ENCODE measurements at places on chromosomes 1 and 21.

DNA sequence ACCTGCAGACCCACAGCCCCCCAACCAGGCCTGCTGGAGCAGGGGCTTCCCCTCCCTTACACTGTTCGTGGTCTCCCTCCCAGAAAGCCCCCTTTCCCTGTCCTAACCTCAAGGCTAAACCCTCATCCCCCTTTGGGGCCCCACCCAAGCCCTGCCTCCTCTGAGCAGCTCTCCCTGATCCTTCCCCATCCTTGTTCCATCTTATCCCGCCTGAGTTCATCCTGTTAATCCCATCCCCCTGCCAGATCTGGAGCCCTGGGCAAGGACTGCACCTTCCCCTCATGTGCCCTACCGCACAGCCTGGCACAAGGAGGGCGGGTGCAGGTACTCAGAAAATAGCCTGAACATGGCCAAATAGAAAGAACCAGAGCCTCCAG, 6.9 kb upstream of the TNNT2 start:
- no peak for DNase-seq

GRCh38 chr1:156176610-156177210, 17.2 kb upstream of the SLC25A44 start:
- no peak for DNase-seq

GRCh38 chr1:115210302-115210711, 121.0 kb upstream of the TSPAN2 start:
- no peak for DNase-seq

GRCh38 chr1:235021321-235021720, 107.3 kb downstream of the TOMM20 start:
- no peak for DNase-seq

- DNase-seq = no peak
Measured at GRCh38 chr1:219954736-219955421, 26.5 kb upstream of the SLC30A10 start.

GRCh38 chr1:20555758-20556120, 3.4 kb downstream of the FAM43B start:
- peak; percentile 11 for DNase-seq

GRCh38 chr1:230754796-230755195, 7.6 kb downstream of the CAPN9 start:
- no peak for DNase-seq

DNA sequence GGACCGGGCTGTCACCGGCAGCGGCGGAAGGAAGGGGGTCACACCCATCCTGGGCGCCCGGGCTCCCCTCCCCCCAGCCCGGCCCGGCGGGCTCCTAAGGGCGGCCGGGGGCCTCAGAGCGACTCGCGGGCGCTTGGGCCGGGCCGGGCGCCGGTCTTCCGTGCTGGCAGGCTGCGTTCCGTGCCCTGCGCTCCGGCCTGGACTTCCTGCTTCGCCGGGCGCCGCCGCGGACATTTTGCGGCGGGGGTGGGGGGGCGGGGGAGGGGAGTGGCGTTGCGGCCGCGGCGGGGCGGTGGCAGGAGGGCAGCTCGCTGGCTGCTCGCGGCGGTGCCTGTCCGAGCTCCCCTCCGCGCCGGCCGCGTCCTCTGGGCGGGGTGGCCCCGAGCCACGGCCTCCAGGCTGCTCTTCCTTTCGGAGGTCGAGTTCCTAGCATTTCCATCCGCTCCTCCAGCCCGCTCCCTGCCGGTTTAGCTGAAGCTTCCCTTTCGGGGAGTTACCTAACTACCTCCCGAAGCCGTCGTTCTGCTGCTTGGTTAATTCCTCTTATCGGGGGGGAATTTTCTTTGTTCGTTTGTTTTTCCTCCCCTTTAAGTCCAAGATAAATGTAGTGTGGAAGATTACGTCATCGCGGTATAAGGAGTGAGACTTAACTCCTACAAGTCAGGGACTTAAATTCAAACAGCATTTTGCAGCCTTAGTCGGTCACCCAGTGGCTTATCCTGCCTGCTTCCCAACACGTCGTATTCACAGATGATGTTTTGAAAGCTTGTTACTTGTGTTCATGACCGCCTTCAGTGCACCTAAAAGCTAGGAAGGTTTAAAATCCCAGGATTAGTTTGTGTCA, 730 bp downstream of the CDC42 start:
- DNase-seq = peak; percentile 56

DNA sequence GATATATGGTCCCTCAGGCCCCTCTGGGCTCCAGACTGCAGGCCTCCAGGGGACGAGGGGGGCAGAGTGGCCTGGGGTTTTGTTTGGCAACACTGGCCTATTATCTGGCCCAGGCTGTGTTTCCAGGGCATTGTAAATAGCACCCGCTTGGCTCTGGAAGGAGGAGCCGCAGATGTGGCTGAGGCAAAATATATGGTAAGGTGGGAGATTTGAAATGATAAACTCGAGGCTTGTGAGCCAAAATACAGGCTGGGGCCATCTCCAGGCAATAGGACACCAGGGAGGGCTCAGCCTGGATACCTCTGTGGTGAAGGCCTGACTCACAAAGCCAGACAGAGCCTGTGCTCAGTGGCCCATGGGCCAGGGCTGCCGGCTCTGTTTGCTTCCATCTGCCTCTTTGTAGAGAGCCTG, 14.0 kb downstream of the NAV1 start:
- no peak for DNase-seq

GRCh38 chr1:8202182-8202905, 115.6 kb upstream of the SLC45A1 start:
- no peak for DNase-seq

DNA sequence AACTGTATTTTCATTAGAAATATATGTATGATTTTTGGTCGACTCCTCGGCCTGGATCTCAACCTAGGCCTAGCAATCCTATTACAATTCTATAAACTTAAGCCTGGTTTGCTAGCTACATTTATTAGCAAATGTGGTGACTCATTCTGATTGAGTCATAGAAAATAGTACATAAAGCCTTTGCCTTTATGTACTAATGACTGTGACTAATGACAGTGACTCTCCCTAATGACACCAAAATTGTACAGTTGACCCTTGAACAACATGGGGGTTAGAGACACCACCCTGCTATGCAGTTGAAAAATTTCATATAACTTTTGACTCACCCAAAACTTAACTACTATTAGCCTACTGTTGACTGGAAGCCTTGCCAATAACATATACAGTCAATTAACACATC, 78.9 kb downstream of the CLEC20A start:
- DNase-seq = no peak

- no peak for DNase-seq
Measured at GRCh38 chr1:228972576-228972975, 237.3 kb downstream of the RHOU start.

GRCh38 chr1:59814180-59814900, 409 bp upstream of the HOOK1 start:
- no peak for DNase-seq

- DNase-seq = no peak
Measured at GRCh38 chr1:3868464-3869006, 11.3 kb downstream of the DFFB start.

GRCh38 chr1:231421546-231421970, 529 bp downstream of the EGLN1 start:
- DNase-seq = no peak

DNA sequence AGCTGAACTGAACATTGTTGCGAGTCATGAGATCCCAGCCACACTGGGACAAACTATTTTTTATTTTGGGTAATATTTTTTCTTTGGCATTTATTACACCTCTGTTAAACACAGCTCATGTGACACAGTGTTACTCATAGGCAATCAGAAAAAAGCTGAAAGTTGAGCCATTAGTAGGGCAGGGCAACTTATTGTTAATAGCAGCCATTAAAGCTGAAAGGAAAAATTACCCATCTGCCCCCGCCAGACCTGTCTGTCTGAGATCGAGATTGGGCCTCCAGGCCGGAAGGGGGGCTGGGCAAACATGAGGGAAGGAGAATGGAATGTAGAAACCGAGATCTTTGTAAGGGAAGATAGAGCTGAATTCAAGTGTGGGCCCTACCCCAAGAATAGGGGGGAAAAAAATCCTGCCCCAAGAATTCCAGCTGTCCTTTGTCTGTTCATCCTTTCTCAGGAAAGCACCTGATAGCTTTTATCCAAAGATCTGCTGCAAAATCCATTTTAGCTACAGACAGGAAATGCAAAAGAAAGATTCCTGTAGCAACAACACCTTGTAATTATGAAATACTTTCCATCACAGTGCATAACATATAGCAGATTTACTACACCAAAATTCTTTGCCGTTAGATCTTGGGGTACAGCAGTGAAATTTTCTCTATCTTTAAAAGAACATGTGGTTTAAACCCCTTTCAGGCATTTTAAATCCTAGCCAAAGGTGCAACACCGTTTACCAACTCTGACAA, 212.8 kb downstream of the PBX1 start:
- no peak for DNase-seq

GRCh38 chr21:36203603-36203889, 46.9 kb downstream of the DOP1B start:
- DNase-seq = no peak

DNA sequence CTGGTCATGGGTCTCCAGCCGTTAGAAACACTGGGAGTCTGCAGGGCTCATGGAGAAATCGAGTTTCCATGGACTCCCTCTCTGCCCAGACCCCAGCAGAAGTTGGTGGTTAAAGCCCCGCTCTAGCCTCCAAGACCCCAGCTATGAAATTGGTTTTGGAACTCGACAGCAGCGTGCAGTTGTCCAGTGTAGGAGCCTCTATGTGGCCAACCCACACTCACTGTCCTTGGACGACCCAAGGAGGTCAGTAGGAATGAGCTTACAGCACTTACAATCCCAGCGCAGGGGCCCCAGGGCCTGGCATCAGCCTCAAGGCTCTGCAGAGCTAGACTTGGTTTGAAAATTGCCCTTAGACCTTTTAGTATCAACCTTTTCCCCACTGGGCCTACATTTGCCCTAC, 3.2 kb upstream of the PRDM16 start:
- no peak for DNase-seq

DNA sequence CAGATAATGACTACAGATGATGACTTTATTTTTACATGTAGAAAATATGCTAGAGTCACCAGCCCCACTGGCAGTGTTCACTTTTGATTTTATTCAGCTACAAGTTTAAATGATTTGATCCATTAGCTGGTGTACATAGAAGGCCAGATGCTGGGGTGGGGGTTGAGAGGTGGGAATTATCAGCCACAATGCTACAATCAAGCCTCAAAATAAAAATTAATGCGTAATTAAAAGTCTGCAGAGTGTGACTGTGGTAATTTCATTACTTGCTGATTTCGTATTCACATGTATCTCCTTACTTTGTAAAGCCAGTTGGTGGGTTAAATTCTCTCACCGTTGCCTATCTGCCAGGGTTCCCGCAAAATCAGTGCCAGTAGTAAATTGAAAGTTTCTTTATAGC, 109.3 kb downstream of the GALNT2 start:
- DNase-seq = no peak

GRCh38 chr1:31667065-31667785, 22.5 kb upstream of the PEF1 start:
- DNase-seq = no peak

- no peak for DNase-seq
Measured at GRCh38 chr1:17929224-17929623, 174.1 kb downstream of the ACTL8 start.

DNA sequence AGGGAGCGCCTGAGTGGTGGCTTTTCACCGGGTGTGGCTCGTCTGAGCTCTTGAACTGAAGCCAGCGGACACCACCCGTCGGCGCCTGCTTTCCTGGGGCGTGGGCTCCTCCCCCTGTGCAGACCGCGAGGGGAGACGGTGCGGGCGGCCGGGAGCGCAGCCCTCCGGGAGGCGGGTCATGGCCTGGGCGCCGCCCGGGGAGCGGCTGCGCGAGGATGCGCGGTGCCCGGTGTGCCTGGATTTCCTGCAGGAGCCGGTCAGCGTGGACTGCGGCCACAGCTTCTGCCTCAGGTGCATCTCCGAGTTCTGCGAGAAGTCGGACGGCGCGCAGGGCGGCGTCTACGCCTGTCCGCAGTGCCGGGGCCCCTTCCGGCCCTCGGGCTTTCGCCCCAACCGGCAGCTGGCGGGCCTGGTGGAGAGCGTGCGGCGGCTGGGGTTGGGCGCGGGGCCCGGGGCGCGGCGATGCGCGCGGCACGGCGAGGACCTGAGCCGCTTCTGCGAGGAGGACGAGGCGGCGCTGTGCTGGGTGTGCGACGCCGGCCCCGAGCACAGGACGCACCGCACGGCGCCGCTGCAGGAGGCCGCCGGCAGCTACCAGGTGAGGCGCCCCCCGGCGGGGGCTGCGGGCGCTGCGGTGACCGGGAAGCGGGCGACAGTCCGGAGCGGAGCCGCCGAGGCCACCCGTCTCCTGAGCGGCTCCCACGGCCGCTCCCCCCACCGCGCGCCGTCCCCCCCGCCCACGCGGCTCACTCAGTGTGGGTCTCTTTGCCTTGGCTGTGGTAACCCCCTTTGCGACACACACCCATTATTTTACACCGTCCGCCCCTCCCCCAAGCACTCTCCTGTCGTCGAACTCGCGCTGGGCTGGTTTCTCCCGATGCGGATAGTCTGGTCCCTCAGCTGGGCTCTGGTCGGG, at the start of gene TRIM58:
Gene TRIM58 (plus strand): TSS at position 119 of the 916 bp plus-strand sequence. CDS start 60 bp downstream, at position 179.
- peak; percentile 71 for DNase-seq

DNA sequence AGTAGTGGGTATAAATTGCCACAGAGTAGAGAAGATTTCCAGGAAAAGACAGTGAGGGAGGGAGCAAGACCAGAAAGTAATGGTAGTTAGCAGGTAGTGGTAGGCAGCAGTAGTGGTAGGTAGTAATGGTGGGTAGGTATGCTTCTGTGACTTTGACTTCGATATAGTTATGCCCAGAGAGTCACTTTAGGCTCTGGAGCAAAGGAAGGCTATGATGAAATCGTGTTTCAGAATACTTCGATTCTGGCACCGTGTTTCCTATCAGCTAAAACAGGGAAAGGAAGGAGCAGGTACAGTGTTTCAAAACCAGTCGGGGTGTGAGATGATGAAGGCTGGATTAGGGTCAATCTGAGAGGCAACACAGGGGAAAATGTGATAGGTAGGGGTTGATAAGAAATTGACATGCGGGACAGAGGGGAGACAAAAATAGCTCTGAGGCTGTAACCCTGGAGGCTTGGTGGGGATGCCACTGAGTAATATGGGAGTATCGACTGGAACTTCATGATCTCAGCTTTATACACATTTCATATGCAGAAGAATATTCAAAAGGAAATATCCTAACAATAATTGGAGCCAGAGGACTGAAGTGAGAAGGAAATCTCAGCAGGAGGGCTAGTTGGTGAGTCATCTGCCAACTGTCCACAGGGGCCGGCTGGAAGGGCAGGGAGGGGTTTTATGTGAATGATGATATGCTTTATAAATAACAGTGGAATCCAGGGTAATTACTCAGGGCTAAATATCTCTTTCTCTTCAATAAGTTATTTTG, 25.2 kb upstream of the TRIM45 start:
- DNase-seq = no peak

GRCh38 chr1:201639826-201640225, 100.9 kb downstream of the NAV1 start:
- no peak for DNase-seq

- no peak for DNase-seq
Measured at GRCh38 chr1:75589637-75590036, 21.3 kb downstream of the SLC44A5 start.

- DNase-seq = no peak
Measured at GRCh38 chr1:17404820-17405219, 32.8 kb downstream of the PADI6 start.

DNA sequence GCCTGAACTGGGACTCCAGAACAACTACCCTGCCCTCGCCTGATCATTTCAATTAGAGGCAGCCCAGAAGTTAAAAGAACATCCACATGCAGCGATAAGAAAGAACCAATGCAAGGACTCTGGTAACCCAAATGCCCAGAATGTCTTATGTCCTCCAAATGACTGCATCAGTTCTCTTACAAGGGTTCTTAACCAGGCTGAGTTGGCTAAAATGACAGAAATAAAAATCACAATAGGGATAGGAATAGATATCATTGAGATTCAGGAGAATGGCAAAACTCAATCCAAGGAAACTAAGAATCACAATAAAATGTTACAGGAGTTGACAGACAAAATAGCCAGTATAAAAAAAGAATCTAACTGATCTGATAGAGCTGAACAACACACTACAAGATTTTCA, 80.1 kb upstream of the PTGFR start:
- no peak for DNase-seq

Measured in Kasumi-1 (cell line).